ENCODE measurements at places on chromosomes 1 and 21.

- DNase-seq: no peak
Measured at GRCh38 chr1:62716397-62716796, 28.2 kb upstream of the DOCK7 start.

GRCh38 chr1:157162345-157162744 is 24.1 kb upstream of the ETV3 start:
- no peak for DNase-seq

- DNase-seq: no peak
Measured at GRCh38 chr1:203364806-203365205, 13.9 kb upstream of the FMOD start.

DNA sequence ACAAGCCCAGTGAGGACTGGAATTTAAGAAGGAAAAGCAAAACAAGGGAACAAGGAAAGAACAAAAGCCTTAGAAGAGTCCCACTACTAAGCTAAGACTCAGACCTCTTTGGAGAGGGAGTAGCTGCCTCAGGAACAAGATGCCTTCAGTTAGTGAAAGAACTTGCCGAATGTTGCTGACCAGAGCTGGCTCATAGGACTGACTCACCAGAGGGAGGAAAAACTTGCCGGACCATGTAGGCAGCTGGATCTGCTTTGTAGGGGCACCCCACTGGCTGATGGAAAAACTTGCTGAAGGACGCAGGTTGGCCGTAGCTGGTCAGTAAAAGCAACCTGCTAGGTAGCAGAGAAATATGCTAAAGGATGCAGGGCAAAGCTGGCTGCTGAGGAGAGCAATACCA is 15.3 kb upstream of the ZSWIM5 start:
- DNase-seq: no peak

GRCh38 chr21:31370893-31371544 is 27.0 kb upstream of the TIAM1 start:
- DNase-seq: no peak

- DNase-seq: no peak
Measured at GRCh38 chr1:39980555-39981313, 25.8 kb downstream of the MFSD2A start.

GRCh38 chr1:231571904-231572303 is 43.4 kb downstream of the TSNAX start:
- DNase-seq: no peak

- no peak for DNase-seq
Measured at GRCh38 chr1:153617663-153618062, 1.5 kb upstream of the S100A14 start.

GRCh38 chr21:45467221-45467779 is 62.3 kb downstream of the COL18A1 start:
- DNase-seq: no peak

DNA sequence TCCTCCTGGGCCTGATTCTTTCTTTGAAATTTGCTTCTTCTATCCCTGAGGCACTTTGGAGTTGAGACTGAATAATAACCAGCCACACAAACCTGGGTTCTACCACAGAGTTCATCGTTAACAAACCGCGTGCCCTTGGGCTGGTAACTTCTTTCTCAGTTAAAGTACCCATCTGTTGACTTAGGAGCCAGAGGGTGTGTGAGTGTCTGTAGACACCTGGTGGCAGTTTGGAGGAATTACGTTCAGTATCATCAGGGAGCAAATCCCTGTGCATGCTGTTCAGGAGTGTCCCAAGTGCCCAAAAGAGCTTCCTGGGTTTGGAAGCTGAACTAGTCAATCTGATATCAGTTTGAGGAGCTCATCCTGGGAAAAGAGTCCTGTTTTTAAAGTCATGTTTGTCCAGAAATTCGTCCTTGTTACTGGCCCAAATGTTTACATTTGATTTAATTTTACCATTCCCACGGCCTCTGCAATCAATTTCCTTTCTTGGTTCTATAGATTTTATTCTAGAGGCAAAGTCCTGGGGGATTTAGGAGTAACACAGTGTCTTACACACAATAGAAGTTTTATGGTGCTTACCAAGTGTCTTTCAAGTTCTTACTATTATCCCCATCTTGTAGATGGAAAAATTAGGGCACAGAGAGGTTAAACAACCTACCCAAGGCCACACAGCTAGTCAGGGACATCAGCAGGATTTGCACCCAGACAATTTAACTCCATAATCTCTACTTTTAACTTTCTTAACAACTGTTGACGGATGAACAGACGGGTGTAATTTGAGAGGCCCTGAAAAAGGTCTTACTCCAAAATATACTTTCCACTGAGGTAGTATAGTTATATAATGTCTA is 26.7 kb upstream of the RPTN start:
- DNase-seq: no peak

DNA sequence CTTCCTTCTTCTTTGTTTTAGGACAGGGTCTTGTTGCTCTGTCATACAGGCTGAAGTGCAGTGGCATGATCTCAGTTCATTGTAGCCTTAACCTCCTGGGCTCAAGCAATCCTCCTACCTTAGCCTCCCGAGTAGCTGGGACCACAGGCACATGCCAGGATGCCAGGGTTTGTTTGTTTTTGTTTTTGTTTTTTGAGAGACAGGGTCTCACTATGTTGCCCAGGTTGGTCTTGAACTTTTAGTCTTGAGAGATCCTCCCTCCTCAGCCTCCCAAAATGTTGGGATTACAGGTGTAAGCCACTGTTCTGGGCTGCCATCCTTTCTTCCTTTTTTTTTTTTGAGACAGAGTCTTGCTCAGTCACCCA is 56.5 kb upstream of the SLC45A1 start:
- DNase-seq: no peak

GRCh38 chr1:55749975-55750627 is 534.9 kb upstream of the USP24 start:
- no peak for DNase-seq

GRCh38 chr1:196385109-196385508 is 223.1 kb downstream of the KCNT2 start:
- DNase-seq: no peak

DNA sequence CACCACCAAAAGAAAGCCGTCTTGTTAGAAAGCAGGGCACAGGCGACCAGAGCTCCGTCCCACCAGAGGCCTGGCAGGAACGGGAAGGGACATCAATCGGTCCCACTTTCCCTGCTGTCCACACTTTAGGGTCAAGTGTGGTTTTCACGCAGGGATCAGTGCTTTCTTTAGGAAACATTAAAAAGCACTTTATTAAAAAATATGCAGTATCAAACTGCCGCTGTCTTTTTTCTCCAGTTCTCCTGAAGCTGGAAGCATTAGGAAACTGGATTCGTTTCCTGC is 437 bp downstream of the IFNLR1 start:
- no peak for DNase-seq

- DNase-seq: peak; percentile 31
Measured at GRCh38 chr1:76303340-76303717, 228.8 kb downstream of the ST6GALNAC3 start.

DNA sequence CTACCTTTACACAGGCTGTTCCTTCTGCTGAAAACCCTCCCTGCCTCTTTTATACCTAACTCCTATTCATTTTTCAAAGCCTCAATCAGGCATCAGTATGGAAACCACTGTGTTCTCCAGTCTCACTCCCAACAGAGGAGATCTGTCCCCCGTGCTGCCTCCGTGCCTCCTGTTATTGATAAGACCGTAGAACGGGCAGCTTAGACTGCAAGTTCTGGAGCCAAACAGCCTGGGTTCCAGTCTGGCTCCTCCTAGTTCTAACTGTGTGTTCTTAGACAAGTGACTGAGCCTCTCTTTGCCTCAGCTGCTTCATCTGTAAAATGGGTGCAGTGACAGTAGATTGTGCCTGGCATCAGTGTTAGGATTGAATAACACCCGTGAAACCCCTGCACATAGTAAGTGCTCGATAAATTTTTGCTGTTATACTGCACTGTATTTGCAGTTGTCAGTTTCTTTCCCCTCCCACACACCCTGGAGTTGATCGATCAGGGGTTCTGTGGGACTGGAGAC is 17.0 kb upstream of the IFFO2 start:
- DNase-seq: no peak

GRCh38 chr21:42266971-42267556 is 48.1 kb downstream of the ABCG1 start:
- DNase-seq: no peak

- DNase-seq: no peak
Measured at GRCh38 chr1:228336308-228337030, 70.2 kb downstream of the TRIM11 start.

GRCh38 chr1:225981714-225982113 is 17.4 kb downstream of the SDE2 start:
- no peak for DNase-seq

GRCh38 chr21:45468971-45469272 is 64.0 kb downstream of the COL18A1 start:
- DNase-seq: no peak

- DNase-seq: no peak
Measured at GRCh38 chr1:217660353-217661062, 29.4 kb downstream of the SPATA17 start.

- no peak for DNase-seq
Measured at GRCh38 chr1:33151116-33151515, 30.7 kb downstream of the TRIM62 start.

DNA sequence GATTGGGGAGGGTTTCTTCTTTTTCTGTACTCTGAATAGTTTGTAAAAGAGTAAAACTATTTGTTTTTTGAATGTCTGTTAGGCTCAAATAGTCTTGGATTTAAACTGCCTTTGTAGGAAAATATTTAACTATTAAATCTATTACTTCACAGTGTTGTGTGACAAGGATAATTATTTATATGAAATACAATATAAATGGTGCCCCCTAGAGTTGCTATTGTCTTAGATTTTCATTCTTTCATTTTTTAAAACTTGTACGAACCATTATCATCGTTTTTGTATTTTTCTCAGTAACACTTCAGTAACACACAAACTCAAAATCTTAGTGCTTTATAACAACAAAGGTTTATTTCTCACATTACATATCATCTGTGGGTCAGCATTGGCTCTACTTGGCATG is 37.4 kb downstream of the C1orf185 start:
- no peak for DNase-seq

DNA sequence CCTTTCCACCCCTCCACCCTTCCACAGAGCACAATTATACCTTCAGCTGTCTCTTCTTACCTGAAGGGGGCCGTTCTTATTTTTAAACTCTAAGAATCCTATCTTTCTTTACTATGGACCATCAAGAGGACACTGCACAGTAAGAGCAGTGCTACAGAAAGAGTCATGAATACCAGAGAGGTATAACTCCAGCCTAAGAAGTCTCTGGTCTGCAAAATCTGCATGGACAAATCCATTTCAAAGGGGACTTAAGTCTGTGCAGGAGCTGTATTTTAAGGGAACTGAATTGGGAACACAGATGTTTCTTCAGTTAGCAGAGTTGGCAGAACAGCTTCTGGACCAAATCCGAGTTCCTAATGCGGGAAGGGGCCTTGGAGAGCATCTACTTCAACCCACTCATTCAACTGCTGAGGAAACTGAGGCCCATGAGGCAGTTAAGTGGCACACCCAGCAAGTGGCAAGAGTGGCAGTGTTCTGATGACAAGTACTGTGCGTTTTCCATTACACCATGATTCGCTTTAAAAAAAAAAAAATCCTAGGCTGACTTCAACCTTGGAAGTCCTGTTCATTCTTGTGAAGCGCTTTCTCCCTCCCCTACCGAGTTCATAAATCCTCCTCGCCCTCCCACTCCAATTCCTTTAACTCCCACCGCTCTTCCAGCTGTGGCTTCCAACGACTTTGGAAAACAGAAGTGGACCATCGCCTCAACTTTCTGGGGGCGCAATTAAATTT is 1.8 kb downstream of the PLPP3 start:
- no peak for DNase-seq

DNA sequence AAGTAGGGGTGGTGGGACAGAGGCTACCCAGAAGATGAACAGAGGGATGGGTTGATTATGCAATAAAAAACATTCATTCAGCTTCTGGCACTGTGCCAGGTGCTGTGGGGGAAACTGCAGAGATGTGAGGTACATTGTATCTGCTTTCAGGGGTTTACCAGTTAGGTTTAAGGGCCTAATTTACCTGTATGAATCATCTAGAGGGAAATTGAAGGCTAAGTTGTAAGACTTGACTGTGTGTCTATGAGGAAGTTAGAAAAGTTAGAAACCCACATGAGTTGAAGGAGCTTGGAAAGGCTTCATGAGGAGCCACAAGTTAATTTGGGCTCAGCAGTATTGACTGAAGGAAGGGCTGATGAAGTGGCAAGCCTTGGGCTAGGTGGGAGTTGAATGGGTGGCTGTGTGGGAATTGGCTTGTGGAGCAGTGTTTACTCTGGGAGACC is 36.7 kb upstream of the APOBEC4 start:
- no peak for DNase-seq

- DNase-seq: no peak
Measured at GRCh38 chr1:59005491-59006288, 221.8 kb upstream of the JUN start.

DNA sequence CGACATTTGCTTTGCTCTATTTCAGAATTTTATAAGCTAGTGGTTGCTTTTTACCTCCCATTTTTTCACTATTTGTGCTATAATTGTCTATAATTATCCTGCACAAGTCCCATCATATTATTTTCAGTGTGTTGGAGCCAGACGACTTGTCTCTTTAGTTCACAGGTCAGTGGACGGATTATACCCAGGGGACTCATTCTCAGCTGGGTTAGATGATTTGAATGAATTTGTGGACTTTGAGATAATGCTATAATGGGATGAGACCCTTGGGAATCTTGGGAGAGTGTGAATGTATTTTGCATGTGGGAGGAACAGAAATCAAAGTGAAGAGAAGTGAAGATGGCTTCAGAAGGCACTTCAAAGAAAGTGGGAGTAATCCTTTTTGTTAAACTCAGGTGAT is 31.5 kb upstream of the KCNK1 start:
- no peak for DNase-seq

DNA sequence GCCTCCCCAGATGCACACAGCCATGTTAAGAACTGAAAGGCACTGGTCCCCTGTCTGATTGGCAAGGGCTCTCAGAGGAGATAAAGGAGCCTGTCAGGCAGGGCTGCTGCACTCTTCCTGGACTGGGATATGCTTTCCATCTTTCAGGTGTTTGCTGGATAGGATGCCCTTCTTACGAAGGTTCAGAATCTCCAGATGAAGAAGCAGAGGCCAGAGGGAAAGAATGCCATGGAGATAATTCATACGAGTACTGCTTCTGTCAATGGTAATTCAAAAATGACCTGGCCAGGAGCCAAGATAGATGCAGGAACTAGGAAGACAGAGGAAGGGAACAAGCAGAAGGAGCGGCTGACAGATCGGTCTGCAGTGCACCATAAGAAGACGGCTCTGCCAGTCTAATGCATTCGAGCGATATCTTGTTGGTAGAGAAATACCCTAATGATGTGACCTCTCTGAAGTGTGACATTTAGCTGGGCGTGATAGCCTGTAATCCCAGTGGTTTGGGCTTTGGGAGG is 16.6 kb upstream of the ATP2B4 start:
- no peak for DNase-seq

- DNase-seq: peak; percentile 38
Measured at GRCh38 chr21:26544201-26544775, 28.8 kb downstream of the CYYR1 start.

GRCh38 chr1:68746378-68746777 is 249.5 kb upstream of the DEPDC1 start:
- DNase-seq: no peak

DNA sequence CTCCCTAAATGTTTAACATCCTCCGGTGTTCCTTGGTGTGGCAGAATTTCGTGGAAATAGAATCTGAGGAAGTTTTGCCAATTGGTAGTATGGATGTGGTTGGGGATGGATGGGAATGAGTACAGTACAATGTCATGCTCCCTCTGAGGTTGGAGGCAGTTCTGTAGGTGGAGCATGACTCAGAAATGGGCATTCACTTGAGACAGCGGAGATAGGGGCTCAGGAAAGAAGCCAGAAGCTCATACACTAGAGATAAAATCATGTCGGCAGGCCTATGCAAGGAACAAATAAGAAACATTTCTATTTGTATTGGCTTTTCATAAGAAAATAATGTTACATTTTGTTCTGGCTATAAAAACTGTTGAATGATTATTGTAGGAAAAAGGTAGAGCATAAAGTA is 196.0 kb downstream of the URB2 start:
- DNase-seq: no peak

Measured in NCI-H1417 treated with DMSO at 0.1 percent for 48 hours (cell line).